ENCODE measurements at places on chromosomes 16 and 17.

DNA sequence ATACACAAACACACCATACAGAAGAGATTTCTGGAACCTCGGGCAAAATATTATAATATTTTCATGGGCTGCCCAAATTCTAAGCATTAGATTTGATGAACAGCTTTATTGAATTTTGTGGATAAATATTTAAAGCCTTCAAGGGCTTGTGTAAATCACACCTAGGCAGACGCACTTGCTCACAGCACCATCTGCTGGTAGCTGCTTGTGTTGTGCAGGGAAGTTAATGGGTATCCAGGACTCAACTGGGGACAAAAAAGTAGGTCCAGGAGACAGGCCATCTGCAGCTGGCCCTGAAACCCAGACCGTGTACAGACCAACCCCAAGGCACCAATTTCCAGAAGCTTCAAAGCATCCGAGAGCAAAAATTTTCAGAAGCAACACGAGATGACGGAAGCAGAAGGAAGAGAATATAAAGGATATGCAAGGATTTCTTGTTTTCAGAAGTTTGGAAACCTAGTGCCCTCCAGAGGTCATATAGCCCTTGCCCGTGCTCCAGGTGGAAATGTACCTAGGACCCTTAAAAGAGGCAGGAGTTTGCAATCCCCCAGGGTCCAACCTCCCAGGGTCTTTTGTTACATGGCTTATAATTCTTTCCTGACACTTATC lies 140.0 kb downstream of the CHD9NB start:
- peak; percentile 22 for DNase-seq

DNA sequence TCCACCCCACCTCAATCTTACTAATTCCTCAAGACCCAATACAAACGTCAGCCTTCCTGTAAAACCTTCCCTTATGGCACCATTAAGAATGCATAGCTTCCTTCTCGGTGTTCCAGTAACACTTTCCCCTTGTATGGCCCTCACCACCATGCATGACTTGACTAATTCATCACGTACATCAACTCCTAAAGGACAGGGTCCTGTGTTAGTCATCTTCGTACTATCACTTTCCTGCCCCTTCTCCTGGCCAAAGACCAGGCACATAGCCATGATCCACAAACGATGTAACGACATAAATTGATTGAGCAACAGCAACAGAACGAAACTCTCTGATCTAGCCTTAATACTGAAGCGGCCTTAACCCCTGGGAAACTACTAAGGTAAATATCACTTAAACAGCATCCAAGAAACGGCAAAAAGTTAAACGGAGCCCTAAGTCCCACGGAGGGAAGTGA lies 612 bp downstream of the PSMD12 start:
- DNase-seq: no peak

DNA sequence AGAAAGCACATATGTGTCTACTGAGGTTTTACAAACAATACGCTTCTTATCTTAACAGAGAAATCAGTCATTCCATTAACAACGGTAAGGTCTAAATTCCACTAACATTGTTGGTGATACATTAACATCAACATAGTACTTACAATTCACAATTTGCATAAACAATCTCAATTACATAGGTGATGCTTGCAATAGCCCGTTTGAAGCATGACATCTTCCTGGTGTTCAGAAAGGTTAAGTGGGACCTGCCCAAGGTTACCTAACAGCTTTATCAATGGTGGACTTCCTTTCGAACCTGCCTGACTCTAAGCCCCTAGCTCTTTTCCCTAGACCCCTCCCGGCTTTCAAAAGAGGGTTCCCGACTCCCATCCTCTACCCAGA lies 699 bp downstream of the FAM222B start:
- DNase-seq: no peak

DNA sequence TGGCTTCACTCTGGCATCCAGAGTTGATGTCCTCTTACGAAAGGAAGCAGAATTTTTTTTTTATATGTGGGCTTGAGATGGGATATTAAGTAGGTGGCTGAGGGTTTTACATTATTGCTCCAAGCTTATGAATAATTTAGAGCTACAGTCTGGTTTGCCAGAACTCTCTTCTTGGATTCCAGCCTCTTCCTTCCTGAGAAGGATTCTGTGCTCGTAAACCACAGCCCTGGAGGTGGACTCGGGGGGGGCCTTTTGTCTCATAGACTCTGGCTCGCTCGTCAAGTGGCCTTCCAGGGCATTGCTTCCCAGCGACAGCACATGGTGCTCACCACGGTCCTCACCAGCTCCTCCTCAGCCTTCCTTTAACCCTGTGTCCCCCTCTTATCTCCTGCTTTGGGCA lies 43.2 kb downstream of the TMEM11 start:
- DNase-seq: no peak

GRCh38 chr17:56908001-56908542 lies 5.8 kb downstream of the TRIM25 start:
- DNase-seq: no peak

DNA sequence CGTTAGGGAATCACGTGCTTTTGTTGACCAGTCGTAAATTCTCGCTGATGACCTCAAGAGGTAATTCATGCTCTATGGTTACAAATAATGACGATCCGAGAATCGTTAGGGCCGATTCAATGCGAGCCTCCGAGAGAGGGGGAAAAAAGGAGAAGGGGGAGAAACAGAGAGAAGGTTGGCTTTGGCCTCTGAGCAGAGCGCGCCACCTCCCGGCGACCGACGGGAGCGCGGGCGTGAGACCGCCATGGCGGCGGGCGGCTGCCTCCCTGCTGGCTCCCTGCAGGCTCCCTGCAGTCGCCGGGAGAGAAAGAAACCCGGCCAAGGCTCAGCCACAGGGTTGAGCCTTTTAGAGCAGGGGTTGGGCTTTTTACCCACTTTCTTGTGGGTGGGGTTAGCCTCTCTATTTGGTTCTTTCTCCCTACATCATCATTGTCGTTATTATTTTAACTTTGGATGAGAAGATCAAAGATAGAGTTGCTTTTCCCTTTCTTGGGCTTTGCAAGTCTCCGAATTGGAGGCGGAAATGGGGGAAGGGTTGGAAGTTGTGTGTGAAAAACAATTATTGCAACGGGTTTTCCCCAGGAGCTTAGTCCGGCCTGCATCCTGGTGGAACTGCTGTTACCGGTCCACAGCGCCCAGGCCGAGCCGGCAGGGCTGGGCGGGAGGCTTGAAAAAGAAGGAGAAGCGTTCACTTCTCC lies 410 bp upstream of the HOXB5 start:
- no peak for DNase-seq

DNA sequence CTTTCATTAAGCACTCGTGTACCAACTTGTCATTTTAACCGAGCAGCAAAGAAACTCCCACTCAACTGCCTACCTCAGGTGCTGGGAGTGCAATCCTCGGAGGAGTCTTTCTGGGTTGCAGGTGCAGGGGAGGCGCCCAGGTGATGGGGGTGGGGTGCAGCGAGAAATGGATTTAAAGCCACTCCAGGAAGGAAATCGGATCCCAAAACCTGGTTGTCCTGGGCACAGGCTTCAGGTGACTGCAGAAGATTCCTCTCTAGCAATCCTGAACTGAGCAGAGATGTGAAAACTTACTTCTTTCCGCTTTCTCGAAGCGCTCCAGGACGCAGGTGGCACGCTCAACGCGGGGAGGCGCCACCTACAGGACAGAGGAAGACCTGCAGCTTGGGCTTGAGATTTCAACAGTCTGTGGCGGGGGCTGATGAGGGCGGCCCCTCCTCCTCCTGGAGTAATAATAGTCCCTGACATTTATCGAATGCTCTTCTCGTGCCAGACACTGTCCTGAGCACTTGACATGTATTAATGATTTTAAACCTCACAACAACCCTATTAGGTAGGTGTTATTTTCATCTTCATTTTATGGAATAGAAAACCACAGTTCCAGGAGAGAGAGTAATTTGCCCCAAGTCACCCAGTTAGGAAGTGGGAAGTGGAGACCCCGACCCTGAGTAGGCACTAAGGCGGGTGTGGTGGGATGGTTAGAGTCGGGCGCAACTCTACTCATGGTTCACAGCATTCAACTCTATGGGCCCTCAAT lies 27.2 kb upstream of the SKAP1 start:
- peak; percentile 9 for DNase-seq

DNA sequence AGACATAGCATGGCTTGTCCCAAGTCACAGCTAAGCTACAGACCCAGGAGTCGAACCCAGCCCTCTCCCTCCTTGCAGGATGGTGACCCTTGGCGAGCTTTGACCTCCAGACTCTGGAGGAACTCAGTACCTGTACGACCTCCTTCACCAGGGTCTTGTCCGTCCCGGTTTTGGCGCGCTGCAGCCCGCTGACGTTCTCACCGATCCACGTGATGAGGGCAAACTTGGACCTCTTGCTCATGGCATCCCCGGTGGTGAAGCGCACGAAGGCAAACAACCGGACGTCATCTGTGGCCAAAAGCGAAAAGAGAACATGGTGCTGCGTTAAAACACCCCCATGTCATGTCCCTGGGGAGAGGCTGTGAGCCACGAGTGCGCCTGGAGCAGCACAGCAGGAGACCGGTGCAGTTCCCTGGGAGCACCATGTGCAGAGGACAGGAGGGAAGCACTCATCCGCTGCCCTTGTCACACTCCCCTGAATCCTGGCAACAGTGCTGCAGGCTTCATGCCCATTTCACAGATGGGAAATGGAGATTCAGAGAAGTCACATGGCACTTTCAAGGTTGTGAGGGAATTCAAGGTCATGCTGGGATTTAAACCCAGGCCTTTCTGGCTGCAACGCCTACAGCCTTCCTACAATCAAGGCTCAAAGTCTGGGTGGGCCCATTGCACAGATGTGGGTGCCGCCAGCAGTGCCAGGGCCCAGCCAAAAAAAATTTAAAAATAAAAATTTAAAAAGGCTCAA lies 27.7 kb downstream of the COTL1 start:
- no peak for DNase-seq
